Stimulated activated CD4-positive, alpha-beta T cell treated with anti-CD3 and anti-CD28 coated beads, Interleukin-12 subunit alpha, Interleukin-12 subunit beta, amount 100 ng/mL, for 24 hours (primary cell): ENCODE measurements at places on chromosomes 2 and 18.

DNA sequence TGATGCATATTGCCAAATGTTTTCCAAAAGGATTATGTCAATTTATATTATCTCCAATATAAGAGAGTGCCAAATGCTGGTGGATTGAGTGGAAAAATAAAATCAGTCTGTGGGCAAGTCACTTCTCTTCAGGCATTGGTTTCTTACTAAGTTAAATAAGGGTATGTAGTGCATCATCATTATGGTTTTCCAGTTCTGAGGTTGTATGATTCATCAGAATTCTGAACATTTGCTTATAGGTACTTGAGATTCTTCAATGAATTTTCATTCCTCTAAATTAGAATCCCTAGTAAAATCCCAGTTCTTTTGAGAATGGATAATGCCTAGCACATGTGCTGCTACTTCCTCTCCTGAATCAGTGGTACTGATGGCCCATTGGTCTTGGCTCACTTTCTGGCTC lies 188.9 kb upstream of the OSR1 start:
- no peak for DNase-seq

- DNase-seq: no peak
Observed at GRCh38 chr2:162091325-162092007, 17.5 kb upstream of the DPP4 start.

GRCh38 chr2:143237146-143237777 lies 108.0 kb downstream of the ARHGAP15 start:
- DNase-seq: no peak

- no peak for DNase-seq
Observed at GRCh38 chr18:45951016-45951714, 16.0 kb downstream of the EPG5 start.

GRCh38 chr18:59419386-59419785 lies 60.3 kb upstream of the LMAN1 start:
- no peak for DNase-seq

DNA sequence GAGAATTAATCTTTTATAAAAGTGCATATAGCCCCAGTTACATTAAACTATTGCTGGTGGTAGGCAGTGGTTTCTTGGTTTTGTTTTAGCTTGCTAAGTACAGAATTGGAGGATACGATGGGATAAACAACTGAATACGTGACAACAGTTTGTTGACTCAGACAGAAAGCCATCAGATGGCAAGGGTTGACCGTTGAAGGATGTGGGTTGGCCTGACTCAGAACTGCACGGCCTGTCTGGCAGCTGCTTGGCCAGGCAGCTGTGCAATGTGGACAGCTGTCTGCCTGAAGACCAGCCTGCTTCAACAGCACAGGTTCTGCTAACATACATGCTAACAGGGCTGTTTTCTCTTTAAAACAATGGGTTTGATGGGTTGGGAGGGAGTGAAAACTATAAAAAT lies 46.6 kb downstream of the PRKRA start:
- no peak for DNase-seq

DNA sequence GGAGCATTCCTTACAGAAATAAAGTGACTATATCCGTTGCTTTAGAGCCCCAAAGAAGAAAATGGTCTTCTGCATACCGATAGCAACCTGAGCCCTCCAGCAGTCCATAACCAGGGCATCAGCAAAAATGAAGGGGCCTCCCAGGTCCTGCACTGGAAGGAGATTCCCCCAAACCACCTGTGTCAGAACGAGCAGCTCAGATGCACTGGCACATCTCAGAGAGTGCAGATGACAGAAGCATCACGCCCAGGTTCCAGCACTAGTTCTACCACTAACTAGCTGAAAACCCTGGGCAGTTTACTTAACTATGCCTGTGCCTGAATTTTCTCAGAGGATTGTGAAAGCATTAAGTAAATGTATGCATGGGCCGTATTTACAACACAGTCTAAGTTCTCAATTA lies 466.7 kb upstream of the MYT1L start:
- DNase-seq: no peak

DNA sequence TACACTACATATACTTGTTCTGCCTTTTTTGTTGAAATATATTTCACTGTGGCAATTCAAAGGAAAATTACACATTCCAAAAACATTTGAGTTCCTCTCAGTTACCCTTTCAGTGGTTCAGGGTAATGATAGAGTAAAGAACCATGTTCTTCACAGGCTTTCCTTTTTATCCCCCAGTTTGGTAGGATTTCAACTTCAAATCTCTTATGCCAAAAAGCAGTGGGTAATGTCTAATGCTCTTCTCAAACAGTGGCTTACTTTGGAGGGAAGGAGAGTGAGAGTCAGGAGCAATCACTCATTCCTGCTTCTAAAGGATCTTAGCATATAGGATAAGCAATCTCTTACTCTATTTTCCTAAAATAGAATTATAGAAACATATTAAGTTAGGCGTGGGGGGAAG lies 290.6 kb downstream of the ZEB2 start:
- DNase-seq: no peak

- DNase-seq: no peak
Observed at GRCh38 chr18:470661-471501, 29.6 kb downstream of the COLEC12 start.

DNA sequence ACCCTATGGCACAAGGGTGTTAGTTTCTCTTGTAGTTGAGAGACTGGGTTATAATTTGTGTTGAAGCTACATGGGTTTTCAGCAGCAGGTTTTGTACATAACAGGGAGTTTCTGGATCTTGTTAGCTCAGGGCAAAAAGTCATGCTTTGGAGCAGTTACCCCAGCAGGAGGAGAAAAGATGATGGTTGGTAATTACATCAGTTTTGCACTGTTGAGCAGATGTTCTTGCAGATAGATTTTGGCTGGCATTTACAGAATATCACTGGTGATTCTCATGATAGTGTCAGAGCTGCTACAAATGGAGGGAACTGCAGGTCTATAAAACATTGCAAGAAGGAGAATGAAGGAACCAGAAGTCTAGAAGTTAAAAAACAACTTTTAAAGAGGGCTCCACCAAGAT lies 215.2 kb upstream of the ATP5MC3 start:
- no peak for DNase-seq

DNA sequence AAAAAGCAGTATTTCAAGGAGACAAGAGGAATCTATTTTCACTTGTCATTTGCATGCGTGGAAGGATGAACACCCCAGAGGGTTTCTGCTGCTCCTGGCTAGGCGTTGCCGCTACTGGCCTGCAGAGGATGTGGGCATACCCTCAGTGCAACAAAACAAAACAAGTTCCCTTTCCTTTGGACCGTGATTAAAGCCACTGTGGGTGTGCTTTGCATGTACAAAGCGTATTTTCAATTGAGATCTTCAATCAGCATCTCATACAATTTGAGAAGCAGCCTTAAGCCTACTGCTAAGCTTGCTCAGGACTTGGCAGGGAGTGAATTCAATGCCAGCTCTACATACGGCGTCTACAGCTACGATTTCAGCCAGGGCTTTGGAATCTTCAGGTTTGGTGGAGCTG lies 298.4 kb downstream of the LPIN1 start:
- DNase-seq: no peak

DNA sequence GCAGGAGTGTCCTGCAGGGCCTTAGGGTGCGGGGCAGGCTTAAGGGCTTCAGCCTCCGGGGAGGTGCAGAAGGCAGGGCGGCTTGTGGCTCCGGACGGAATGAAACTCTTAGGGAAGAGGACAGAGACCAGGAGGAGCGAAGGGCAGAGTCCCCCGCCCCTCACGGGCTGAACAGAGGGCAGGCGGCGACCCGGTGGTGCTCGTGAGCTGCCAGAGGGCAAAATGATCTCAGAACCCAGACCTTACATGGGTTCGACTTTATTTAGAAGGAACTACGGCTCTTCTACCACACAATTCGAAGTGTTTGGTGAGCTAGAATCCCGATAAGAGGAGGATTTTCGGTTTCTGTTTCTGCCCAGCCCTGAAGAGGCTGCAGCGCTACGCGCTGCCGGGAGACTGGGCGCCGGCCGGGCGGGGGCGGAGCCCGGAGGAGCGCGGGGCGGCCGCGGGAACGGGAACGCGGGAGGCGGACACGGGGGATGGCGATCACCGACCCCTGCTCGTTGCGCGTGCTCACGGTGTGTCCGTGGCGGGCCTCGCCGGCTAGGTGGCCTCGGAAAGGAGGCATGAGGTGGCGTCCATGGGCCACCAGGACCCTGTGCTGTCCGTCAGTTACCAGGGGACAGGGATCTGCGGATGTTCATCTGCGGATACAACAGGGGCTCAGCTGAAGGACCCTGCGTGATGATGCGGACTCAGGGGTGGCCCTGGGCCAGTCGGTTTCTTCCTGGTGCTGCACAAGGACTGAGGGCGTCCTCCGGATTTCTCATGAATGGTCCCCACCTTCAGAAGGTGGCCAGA lies 4.2 kb upstream of the SP100 start:
- DNase-seq: peak; percentile 47

GRCh38 chr18:25370391-25370790 lies 18.4 kb upstream of the ZNF521 start:
- no peak for DNase-seq

DNA sequence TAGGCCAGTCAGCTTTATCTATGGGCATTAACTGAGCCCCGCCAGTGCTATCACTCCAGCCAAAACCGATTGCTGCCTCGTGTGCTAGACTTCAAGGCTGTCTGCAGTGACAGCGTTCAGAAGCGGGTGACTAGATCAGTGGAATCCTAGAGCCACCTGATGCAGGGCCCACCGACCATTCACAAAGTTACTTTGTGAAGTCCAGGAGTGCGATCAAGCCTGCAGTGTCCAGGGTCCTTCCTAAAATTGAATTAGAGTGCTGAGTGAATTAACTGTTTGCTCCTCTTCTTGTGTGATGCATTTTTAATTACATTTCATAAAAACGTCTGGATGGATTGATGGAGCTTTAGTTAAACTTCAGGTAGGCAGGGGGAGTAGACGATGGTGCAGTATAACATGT lies 13.9 kb downstream of the PCARE start:
- no peak for DNase-seq

- no peak for DNase-seq
Observed at GRCh38 chr2:205636549-205637319, 45.6 kb upstream of the NRP2 start.

GRCh38 chr2:130813722-130814121 lies 23.0 kb upstream of the ARHGEF4 start:
- DNase-seq: no peak

- no peak for DNase-seq
Observed at GRCh38 chr2:71646028-71646427, 192.7 kb downstream of the DYSF start.

GRCh38 chr2:160293391-160294091 lies 93.5 kb upstream of the ITGB6 start:
- no peak for DNase-seq
